ENCODE measurements at places on chromosomes 2 and 18.

- DNase-seq, result no peak
These were observed 304.6 kb downstream of the MYCN start for GRCh38 chr2:16244966-16245320.

GRCh38 chr2:240879105-240879504 lies 10.5 kb downstream of the AGXT start:
- no peak for DNase-seq

- DNase-seq, result no peak
These were observed 66.3 kb downstream of the FARP2 start for GRCh38 chr2:241422350-241422749.

GRCh38 chr2:200635251-200635650 lies 49.4 kb downstream of the AOX1 start:
- DNase-seq, result no peak

DNA sequence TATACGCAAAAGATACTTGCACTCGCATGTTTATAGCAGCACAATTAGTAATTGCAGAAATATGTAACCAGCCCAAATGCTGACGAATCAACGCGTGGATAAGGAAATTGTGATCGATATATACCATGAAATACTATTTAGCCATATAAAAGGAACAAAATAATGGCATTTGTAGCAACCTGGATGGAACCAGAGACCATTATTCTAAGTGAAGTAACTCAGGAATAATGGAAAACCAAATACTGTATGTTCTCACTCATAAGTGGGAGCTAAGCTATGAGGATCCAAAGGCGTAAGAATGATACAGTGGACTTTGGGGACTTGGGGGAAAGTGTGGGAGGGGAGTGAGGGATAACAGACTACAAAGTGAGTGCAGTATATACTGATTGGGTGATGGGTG lies 1008.0 kb upstream of the CRIM1 start:
- DNase-seq, result no peak

- no peak for DNase-seq
These were observed 2.2 kb upstream of the IL1R1 start for GRCh38 chr2:102140377-102140776.
